ENCODE measurements at places on chromosomes 6 and 20.
A peak's percentile ranks its signal among the peaks of the same experiment; 100 is the strongest.

DNA sequence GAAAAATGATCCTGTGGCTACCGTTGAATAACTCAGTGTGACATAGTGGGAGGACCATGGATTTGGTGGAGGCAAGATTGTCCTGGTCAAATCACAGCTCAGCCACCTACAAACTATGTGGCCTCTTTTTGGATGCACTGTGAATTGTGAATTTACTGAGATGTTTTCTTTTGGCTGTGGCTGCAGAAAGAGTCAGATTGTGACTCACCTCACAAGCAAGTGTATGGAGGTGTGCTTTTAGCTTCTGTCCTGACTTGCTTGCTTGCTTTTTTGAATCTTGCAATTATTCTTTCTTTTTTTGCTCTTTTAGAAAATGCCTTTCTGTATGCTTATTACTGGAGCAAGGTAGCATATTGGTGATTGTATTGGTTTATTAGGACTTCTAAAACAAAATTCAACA, 122.9 kb upstream of the FOXO3 start:
- H3K4me3 ChIP-seq = no peak overlapping the region
- no peaks in the 10 kb centered on the region for H3K27me3 ChIP-seq
- H3K4me1 ChIP-seq = no peaks in the 10 kb centered on the region
- DNase-seq = no peak

GRCh38 chr20:34543463-34544056, 15.0 kb upstream of the MAP1LC3A start:
- H3K27ac ChIP-seq = peak overlapping the region; percentile 18
- H3K27me3 ChIP-seq = no peaks in the 10 kb centered on the region
- H3K36me3 ChIP-seq = peaks cover 4% of the 10 kb centered on the region

DNA sequence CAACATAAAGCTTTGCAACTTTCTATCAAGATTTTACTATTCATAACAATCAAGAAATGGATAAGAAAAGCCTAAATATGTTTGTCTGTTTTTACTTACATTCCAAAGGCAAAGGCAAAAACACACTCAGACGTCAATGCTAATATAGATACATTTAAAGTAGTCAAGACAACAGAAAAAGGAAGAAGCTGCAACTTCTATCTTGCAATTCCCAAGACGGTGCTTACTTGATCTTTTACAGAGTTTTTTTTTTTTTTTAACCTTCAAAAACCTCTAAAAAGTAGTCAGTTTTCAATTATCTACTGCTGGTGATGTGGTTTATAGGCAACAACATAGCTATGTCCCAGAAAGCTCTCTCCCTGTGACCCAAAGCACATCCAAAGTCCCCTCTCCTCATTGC, 58.1 kb downstream of the EPB41L2 start:
- peaks cover 25% of the 10 kb centered on the region for H3K4me1 ChIP-seq
- H3K4me3 ChIP-seq = no peak overlapping the region
- H3K27ac ChIP-seq = no peak overlapping the region

GRCh38 chr6:35297601-35298481, at the start of gene DEF6:
DEF6 (plus strand) TSS chr6:35297818; CDS start chr6:35297857, 39 bp downstream.
- no peaks in the 10 kb centered on the region for H3K27me3 ChIP-seq
- H3K27ac ChIP-seq = no peak within 1 kb of the TSS
- H3K4me3 ChIP-seq = peak within 1 kb of the TSS; percentile 5
- peaks cover 8% of the 10 kb centered on the region for H3K4me1 ChIP-seq

GRCh38 chr20:24580855-24581254, 111.4 kb downstream of the SYNDIG1 start:
- H3K4me1 ChIP-seq = no peaks in the 10 kb centered on the region
- no peak for DNase-seq

DNA sequence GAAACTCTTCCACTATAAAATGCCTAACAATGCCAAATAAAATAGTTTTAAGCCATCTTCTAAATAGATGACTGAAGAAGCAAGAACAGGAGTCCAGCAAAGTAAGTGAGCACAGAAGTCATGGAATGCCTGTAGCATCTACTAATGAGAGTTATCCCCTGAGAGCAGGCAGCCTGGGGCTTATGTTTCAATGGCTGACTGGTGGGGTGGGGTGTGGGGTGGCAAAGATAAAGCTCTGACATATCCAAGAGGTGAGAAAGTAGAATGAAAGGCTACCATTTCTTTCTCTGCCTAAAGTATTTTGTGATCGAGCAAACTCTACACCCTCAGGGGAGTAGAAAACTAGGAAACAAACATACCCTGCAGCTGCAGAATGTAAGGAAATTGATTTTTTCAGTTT, 348.8 kb downstream of the TFAP2B start:
- H3K4me3 ChIP-seq = no peak overlapping the region
- H3K36me3 ChIP-seq = no peaks in the 10 kb centered on the region
- no peaks in the 10 kb centered on the region for H3K4me1 ChIP-seq
- H3K27ac ChIP-seq = no peak overlapping the region

DNA sequence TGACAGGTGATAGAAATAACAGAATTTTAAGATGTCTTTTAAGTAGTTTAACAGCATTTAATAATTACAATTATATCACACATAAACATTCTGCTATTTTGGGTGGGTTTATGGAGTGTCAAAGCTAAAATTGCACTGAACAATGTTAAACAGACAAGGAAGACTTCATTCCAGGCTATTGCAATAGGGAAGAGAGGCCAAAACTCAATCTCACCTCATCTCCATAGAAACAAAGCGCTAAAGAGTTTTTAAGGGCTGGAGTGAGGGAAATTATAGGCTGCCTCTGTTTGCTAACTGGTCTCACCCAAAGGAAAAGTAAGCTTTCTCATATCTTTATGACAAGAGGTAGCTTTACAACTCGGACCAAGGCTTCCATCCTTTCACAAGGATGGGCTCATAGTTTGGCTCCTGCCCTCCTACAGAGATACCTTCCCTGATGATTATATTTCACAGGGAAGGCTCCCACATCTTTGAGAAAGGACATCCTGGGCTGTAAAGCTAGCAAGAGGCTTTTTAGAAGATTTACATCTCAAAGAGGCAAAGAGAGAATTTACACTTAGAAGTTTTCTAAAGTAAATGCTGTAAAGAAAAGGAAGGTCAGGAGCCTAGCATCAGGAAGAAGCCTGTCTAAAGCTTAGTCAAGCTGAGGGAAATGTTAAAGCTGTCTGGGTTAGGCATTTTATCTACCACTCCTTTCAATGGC, 350.2 kb upstream of the IMPG1 start:
- H3K27me3 ChIP-seq = no peaks in the 10 kb centered on the region
- no peak overlapping the region for H3K4me3 ChIP-seq

DNA sequence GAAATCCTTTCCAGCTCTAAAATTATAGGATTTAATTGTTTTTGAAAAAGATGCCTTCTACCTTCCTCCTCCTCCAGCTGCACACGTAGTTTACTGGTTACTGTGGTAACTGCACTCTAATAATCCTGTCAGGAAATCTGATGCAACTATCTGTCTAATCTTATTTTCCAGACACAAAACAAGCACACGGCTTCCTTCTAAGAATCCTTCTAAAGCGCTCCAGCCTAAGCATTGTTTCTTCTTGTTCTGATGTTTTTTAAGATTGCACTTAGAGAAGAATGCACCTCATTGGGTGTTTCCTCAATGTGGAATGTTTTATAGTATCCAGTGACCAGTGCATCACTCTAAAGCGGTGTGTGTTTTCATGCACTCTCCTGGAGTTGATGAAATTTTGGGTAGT, 63.6 kb downstream of the CARMIL1 start:
- DNase-seq = peak; percentile 72
- H3K27ac ChIP-seq = no peak overlapping the region
- H3K36me3 ChIP-seq = no peaks in the 10 kb centered on the region
- no peak overlapping the region for H3K4me3 ChIP-seq
- H3K4me1 ChIP-seq = peaks cover 41% of the 10 kb centered on the region
- H3K27me3 ChIP-seq = no peaks in the 10 kb centered on the region

- H3K27me3 ChIP-seq = no peaks in the 10 kb centered on the region
- no peak overlapping the region for H3K4me3 ChIP-seq
- peaks cover 8% of the 10 kb centered on the region for H3K4me1 ChIP-seq
- H3K27ac ChIP-seq = no peak overlapping the region
Measured at GRCh38 chr6:140083375-140083774, 708.9 kb upstream of the CITED2 start.

GRCh38 chr6:24249926-24250325, 107.9 kb downstream of the DCDC2 start:
- H3K4me3 ChIP-seq = no peak overlapping the region
- no peak overlapping the region for H3K27ac ChIP-seq
- no peak for DNase-seq
- H3K27me3 ChIP-seq = no peaks in the 10 kb centered on the region
- no peaks in the 10 kb centered on the region for H3K36me3 ChIP-seq

GRCh38 chr20:46713957-46714834, 4.7 kb downstream of the SLC2A10 start:
- H3K27ac ChIP-seq = no peak overlapping the region
- no peaks in the 10 kb centered on the region for H3K27me3 ChIP-seq

DNA sequence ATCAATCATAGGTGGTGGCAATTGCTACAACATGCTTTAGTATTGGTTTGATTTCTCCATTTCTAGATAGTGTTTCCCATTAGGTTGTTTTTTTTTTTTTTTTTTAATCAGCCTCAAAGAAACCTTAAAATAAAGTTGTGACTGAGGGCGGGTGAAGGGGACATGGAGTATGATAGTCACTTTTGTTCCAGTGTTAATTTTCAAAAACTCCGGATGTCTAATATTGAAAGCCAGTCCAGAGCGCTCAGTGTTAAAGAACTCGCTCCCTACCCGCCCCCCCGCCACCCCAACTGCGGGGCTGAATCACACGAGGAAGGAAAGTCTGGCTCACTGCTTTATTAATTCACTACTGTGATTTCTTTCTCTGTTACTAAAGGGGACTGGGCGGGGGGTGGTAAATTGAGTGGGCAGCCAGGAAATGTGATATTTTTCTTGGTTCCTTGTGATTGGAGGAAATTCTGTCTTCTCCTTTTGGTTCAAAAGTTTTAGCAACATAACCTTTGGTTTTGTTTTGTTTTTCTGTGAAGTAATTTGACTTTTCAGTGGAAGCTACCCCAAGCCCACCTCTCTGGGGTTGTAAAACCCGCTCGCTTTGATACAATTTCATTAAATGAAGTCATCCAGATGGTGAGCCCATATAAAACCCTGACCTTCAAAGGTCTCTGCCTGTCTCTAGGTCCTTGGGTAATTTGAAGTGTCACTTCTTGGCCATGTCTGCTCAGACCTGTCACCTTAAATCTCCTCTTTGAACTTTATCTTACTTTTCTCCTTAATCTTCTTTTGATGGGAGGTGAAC, 38.0 kb downstream of the TNFAIP3 start:
- no peaks in the 10 kb centered on the region for H3K27me3 ChIP-seq
- no peak overlapping the region for H3K4me3 ChIP-seq
- H3K27ac ChIP-seq = no peak overlapping the region

Measured in cardiac muscle cell (in vitro differentiated cells and primary cell).